ENCODE measurements at places on chromosomes 11 and 22.

- no peak for DNase-seq
These were observed 4.8 kb upstream of the NUP98 start for GRCh38 chr11:3802011-3802790.

GRCh38 chr11:75474878-75475766, 42.1 kb upstream of the KLHL35 start:
- peak; percentile 44 for DNase-seq

DNA sequence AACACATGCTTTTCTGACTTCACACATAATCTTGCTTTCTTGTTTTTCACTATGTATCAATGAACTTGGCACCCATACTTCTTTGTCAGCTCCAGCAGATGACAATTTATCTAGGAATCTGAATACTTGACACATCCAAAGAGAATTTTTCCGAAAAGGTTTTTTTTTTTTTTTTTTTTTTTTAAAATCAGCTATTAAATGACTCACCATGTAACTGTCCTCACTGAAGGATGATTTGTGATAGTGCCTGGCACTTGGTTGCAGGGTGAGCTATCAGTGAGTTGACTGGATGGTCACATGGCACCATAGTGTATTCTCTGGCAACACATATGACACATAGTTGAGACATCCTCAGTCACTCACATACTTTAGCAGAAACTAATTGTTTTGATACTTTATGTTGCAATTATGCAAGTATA, 133.4 kb upstream of the E2F8 start:
- no peak for DNase-seq

- no peak for DNase-seq
These were observed 47.1 kb upstream of the SYT13 start for GRCh38 chr11:45333001-45333971.

- DNase-seq: no peak
These were observed 11.1 kb downstream of the KMT2A start for GRCh38 chr11:118447423-118447822.

DNA sequence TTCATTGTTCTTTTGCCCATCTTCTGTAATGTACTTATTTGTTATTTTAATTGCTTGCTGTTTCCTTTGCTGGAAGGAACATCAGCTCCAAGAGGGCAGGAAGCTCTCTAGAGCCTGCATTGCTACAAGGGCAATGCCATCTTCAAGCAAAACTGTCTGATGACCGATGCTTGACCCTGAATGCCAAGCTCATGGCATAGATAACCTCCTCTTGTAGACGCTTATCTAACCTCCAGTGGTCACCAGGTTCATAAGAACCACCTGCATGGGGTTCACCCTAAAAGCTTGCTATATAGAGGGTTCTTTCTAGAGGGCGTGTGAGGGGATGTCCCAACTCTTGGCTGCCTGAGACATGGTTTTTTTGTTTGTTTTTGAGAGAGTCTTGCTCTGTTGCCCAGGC, 16.5 kb downstream of the FADS3 start:
- no peak for DNase-seq

DNA sequence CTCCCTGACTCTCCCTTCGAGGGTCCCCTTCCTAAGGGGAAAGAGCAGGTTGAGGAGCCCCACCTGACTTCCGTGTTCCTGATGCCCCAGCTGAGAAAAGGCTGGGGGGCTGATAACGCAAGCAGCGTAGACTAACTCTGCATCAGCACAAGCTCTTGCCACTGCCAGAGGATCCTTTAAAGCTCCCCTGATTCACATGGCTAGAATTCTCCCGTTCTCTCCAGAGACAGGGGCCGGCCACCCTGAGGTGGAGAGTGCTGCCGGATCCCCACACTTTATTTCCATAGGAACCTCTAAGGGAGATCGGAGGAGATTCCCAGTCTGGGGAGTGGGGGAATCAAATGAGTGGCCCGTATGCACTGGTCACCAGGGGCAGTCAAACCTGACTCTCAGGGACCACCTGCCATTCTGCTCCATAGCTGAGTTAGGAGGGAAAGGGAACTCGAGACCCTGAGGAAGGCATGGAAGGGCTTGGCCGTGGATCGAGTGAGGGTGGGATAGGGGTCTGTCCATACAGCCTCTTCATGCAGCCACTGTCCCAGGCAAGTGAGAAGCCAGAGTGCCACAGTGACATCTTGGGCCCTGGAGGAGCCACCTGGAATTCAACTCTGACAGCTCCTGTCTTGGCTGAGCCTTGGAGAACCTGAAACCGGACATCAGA, 1.4 kb upstream of the VSIG10L2 start:
- no peak for DNase-seq

DNA sequence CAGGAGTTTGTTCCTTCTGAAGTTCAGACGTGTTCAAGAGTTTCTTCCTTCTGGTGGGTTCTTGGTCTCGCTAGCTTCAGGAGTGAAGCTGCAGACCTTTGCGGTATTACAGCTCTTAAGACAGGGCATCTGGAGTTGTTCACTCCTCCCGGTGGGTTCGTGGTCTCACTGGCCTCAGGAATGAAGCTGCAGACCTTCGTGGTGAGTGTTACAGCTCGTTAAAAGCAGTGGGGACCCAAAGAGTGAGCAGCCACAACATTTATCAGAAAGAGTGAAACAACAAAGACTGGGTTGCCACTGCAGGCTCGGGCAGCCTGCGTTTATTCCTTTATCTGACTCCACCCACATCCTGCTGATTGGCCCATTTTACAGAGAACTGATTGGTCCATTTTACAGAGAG, 373.1 kb downstream of the ETS1 start:
- DNase-seq: no peak

DNA sequence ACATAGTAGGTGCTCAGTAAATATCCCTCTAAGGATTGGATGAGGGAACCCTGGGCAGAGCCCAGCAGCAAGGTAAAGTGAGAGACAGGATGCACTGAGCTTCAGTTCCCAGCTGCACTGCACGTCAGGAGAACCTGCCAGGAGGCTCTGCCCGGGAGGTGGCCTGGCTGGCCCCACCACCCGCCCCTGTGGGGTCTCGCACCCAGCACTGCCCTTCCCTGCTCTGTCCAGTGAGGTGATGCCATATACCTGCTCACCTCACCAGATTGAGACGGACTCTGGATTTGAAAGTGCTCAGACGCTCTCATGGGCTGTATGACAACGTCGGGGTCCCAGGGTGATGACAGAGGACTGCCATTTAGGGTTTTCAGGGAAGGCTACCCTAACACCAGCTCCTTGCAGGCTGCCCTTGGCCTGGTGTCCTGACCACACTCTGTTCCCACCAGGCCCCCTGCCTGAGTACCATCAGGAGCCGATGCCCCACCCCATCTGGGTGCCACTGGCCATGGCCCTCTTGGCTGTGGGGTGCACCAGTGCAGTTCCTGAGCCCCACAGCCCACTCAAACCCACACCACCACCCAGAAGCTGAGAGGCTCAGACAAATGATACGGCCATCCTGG, 61.7 kb upstream of the FGF3 start:
- no peak for DNase-seq

DNA sequence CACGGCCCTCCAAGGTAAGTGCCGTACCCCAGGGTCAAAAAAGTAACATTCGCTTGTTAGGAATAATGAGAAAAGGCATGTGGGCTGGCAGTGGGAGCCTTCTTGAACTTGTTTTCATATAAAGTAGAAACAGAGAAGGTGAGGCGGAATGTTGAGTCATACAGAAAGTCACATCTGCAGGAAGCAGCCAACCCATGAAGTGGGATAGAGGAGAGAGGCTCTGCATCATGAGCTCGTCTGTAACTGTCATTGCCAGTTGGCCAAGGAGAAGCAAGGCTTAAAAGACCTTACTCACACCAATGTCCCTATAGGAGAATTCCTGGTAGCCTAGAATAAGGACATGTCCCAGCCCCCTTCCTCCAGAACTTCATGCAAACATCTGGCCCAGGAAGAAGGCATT, 253.3 kb downstream of the BUD13 start:
- DNase-seq: no peak

DNA sequence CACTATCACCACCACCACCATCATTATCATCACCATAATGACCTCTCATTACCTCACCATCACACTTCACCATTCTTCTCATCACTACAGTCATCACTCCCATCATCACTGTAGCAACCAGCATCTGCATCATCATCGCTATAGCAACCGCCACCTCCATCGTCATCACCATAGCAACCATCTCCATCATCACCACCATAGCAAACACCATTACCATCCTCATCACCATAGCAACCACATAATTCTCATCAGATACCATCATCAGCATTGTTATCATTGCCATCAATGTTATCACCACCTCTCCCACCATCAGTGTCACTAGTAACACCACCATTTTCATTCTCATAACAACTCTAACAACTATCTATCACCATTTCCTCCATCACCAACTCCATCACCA, 23.1 kb upstream of the CD82 start:
- DNase-seq: no peak

GRCh38 chr11:94134651-94135512, 6.2 kb downstream of the PANX1 start:
- DNase-seq: peak; percentile 42

- no peak for DNase-seq
These were observed 546.8 kb downstream of the ETS1 start for GRCh38 chr11:128040603-128041002.
